K562 (cell line): ENCODE measurements at places on chromosomes 13 and 19. TPM values are rescaled to one million over a fixed set of nuclear protein-coding genes. Genes with fewer than 3 reads are reported as not detected.

The CYP4F2 gene
- 0.22 and 0.51 TPM in 2 replicates for total RNA-seq

The PEAK3 gene
- 0.13 and 0.40 TPM in 2 replicates for total RNA-seq

The IFT88 gene
- total RNA-seq = 9.1 and 9.4 TPM in 2 replicates

The PCSK4 gene
- total RNA-seq = 5.7 and 7.0 TPM in 2 replicates

The GADD45GIP1 gene
- 47.3 and 48.8 TPM in 2 replicates for total RNA-seq
